ENCODE measurements at places on chromosomes 7 and 10.

DNA sequence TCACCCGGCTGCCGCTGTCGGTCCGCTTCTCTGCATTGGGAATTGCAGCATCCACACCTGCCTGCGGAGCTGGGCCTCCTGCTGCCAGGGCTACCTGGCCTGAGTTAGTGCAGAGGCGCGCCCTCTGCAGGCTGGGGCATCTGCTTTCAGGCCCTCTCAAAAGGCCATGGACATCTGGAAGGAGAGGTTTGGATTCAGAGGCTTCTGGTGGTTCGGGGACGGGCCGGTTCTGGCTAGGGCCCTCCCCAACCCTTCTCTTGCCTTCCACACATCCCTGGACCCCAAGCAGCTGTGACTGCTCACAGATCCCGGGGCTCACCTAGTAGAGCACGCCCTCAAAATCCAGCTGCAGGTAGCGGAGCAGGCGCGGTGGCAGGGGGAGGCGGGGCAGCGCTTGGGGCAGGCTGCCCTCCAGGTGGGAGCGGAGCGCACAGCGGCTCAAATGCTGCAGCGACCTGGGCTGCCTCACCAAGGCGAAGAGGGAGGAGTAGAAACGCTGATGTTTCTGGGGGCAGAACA is 8.4 kb upstream of the GBX1 start:
- DNase-seq: no peak

DNA sequence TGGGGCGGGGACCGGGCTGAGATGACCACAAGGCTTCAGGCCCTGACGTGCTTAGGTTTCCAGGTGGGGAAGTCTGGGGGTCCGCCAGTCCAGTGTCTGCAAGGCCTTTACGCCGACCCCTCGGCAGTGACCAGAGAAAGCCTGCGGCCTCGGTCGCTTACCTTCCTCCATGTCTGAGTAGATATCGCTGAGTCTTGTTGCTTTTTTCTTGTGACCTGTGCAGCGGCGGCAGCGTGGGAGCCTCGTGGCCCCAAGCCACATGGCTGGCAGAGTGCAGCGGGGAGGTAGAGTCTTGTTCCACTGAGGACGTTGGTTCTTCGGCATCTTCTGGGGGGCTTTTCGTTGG is 329 bp downstream of the NOLC1 start:
- no peak for DNase-seq

- no peak for DNase-seq
Observed at GRCh38 chr7:36600869-36601530, 123.3 kb downstream of the AOAH start.

GRCh38 chr7:81430150-81430549 is 339.7 kb downstream of the HGF start:
- DNase-seq: no peak

GRCh38 chr10:30784897-30785605 is 155.5 kb upstream of the LYZL2 start:
- DNase-seq: no peak

- no peak for DNase-seq
Observed at GRCh38 chr7:17374654-17375053, 76.2 kb downstream of the AHR start.

DNA sequence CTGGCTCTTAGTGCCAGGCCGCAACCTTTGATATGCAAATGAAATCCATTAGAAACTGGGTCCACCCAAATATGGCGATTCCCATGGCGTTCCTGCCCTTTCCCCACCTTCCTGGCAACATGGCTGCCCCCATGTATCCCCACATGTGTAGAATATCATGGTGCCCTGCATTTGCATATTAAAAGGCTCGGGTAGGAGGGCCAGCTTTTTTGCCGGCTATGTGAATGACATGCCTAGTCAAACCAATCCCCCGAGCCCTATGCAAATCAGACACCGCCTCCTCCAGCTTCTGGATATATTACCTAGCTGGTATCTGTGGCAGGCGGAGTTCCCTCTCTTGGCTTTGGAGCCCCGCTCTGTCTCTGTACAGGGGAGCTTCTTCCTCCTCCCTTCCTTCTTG is 18.3 kb downstream of the MMS19 start:
- no peak for DNase-seq

DNA sequence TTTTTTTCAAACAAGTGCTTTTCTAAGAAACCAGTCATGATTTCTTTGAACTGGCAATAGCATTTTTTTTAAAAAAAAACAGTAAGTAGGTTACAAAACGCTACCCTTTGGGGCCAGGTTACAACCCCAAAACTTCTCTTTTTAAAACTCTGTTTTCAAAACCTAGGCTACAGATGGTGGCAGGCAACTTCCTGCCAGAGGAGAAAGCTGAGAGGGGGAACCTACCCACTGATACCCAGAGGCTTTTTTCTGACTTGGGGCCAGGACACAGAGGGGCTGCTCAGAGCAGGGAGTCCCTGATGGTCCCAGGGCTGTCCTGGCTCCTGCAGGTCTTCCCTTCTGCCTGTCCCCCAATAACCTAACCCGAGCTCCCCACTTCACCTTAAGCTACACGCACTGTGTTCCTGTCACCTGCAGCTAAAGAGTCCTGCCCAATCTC is 6.9 kb downstream of the STN1 start:
- peak; percentile 32 for DNase-seq

- DNase-seq: peak; percentile 92
Observed at GRCh38 chr10:11403116-11403515, 208.3 kb downstream of the USP6NL start.

DNA sequence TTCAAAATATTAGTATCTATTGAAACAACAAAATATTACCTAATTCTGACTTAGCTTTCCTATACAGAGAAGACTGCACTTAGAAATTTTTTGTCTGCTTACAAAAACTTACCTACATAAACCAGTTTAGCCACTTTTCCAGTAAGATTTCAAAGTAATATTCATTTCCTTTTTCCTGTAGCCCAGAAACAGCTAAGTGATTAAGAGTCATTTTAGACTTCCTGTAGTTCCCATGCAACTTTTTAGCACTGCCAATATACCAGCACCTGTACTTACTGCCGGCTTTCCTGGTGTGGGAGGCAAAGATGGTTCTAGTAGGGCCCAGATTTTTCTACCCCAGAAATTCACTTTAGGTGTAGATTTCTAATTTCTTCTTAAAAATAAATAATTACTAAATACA is 21.8 kb downstream of the NT5C2 start:
- DNase-seq: no peak

- no peak for DNase-seq
Observed at GRCh38 chr7:29605671-29606070, 42.0 kb downstream of the PRR15 start.

DNA sequence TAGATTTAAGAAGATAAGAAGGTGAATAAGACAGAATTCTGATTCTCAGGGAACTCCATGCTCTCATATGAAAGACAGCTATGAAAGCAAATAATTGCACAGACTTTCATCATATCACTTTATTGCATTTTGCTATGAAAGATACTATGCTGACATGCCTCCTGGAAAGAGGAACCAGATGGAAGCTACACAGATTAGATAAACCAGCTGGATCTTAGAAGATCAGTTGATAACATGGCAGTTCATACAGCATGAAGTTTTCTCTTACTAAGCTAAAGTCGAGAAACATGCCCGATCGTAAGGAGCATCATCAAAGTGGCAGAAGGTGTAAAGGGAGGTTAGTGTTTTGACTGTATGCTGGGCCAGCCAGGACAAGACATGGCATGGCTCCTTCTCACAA is 112.5 kb upstream of the DPP6 start:
- DNase-seq: no peak

- DNase-seq: no peak
Observed at GRCh38 chr7:96676919-96677318, 32.7 kb downstream of the SEM1 start.

DNA sequence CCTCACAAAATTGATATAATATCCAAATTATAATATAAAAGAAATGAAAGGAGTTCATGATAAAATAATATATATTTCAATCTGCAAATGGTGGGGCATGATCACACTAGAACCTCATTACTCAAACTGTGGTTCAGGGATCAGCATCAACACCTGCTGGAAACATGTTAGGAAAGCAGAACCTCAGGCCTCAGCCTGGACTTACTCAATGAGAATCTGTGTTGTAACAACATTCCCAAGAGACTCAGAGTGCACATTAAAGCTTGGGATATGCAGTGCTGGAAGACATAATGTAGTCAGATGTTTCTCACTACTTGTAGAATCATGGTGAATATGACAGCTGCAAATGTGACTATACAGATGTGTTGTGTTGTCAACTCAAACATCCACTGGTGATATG is 81.7 kb upstream of the ITPRID1 start:
- DNase-seq: no peak

- DNase-seq: no peak
Observed at GRCh38 chr7:132045481-132045980, 489.1 kb upstream of the PODXL start.

DNA sequence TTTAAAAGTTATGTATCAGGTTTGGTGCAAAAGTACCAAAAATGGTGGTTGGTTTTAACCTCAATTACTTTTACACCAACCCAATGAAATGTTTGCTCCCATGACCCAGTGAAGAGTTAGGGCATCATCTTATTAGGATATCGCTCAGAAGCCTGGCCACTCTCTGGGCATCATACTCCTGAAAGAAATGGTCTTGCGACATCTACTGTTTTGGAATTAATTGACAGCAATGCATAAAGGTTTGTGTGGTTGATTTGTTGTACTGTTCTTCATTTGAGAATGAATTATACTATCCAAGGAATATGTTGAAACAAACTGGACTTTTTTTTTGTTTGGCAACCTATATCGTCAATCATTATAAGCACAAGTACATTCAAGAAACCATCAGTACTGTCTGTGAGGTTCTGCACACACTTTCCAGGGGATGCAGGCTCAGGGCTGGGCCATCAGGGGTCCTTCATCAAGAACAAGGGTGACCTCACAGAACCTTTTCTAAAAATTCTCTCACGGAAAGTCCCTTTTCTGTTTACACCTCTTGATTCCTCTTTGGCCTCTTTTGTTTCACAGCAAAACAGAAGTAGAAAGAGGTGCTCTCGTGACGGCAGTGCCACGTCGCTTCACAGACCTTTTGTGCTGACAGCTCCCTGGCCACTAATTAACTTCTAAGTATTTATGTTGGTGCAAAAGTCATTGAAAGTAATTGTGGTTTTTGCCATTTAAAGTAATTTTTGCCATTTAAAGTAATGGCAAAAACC is 117.2 kb upstream of the KLF6 start:
- DNase-seq: peak; percentile 30

GRCh38 chr7:90469554-90469953 is at the start of gene PTTG1IP2:
Gene PTTG1IP2 (plus strand): TSS chr7:90469639. CDS start chr7:90469787, 148 bp downstream.
- no peak for DNase-seq

GRCh38 chr7:135035252-135035651 is 48.9 kb downstream of the AGBL3 start:
- no peak for DNase-seq

DNA sequence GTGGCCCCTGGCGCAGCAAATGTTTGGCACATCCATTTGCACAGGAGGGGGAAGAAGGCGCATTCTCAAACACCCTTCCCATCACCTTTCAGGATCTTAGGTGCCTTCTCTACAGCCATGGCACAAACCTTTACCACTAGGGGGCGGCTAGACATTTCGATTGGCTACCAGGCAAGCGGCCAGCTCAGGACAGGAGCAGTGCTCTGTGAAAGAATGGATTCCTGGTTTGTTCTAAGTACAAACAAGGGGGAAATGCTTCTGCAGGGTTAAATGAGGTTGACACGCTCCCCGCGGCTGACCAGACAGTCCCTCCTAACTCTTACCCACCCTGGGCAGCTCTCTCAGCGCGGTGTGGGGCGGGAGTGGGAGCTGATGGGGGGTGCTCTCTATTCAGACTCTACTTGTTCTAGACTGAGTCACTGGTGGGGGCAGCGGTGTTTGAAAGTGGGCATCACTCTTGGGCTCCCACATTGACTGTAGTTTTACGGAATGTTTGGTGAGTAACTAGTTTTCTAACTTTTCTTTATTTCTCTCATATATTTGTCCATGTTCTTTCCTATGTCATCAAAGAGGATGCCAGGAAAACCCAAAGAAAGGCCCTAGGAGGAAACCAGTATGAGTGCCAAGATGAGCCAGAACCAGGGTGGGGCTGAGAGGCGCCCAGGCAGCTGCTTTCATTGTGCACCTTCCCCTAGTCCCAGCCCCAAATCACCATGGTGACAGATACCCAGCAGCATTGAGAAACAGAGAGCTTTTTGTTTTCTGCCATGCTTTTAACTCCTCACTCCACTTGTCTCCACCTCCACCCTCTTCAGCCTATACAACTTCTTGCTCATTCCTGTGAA is 61.4 kb upstream of the GPR158 start:
- no peak for DNase-seq

GRCh38 chr10:75083972-75084833 is 27.3 kb upstream of the SAMD8 start:
- DNase-seq: no peak

GRCh38 chr7:111762799-111763198 is 200.5 kb upstream of the IMMP2L start:
- no peak for DNase-seq

- no peak for DNase-seq
Observed at GRCh38 chr7:80921130-80921529, 2.3 kb upstream of the SEMA3C start.

- no peak for DNase-seq
Observed at GRCh38 chr7:125563557-125563956, 633.9 kb upstream of the POT1 start.

All from CD4-positive, CD25-positive, alpha-beta regulatory T cell (primary cell).